ENCODE measurements at places on chromosomes 16 and 17.

DNA sequence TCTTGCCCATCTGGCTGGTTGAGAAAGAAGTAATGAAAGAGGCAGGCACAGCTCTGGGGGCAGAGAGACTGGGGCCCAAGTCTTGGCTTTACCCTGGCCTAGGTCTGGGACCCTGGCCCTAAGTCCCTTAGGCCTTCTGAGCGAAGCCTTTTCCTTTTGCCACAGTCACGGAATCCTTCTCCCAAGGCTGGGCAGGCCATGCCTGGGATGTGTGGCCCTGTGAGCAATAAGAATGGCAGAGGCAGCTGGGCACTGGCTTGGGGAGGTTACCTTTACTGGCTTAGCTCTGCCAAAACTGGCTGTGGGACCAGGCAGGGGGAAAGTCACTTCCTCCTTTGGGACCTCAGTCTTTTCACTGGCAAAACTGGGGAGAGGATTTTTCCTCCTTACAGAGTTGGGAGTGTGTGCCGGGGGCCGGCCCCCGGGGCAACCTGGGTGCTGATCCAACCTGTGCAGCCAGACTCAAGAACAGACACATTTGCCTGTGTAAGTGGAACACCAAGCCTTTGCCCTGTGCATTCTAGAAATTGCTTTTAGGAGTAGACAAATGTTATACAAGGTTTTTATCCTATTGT, 12.9 kb downstream of the FOXF1 start:
- DNase-seq: no peak

DNA sequence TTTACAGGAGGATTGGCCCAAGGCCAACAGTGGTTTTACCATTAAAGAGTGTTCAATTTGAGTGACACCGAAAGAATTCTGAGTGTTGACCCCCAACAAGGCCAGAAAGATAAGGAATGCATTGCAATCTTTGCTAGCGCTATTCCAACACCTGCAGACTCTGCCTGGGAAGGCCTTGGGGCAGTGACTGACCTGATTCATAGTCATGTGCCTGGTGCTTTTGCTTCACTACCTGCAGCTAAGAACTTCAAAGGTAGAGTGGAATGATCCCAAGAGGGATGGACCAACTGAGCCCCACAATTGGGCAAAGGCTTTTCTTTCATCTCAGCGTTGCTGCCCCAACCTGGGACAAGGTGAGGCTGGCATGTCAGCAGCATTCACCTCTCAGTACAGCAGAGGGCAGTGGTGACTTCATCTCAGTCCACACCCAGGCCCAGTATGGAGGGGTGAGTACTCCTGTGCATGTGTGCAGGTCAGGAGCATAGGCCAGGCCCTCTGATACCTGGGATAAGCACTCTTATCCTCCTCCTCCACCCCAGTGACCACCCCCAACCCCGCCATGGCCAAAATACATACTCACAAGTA, 149.6 kb upstream of the GNAO1 start:
- peak; percentile 78 for DNase-seq

- DNase-seq: peak; percentile 60
Observed at GRCh38 chr16:81073560-81074330, 3.3 kb downstream of the C16orf46 start.

DNA sequence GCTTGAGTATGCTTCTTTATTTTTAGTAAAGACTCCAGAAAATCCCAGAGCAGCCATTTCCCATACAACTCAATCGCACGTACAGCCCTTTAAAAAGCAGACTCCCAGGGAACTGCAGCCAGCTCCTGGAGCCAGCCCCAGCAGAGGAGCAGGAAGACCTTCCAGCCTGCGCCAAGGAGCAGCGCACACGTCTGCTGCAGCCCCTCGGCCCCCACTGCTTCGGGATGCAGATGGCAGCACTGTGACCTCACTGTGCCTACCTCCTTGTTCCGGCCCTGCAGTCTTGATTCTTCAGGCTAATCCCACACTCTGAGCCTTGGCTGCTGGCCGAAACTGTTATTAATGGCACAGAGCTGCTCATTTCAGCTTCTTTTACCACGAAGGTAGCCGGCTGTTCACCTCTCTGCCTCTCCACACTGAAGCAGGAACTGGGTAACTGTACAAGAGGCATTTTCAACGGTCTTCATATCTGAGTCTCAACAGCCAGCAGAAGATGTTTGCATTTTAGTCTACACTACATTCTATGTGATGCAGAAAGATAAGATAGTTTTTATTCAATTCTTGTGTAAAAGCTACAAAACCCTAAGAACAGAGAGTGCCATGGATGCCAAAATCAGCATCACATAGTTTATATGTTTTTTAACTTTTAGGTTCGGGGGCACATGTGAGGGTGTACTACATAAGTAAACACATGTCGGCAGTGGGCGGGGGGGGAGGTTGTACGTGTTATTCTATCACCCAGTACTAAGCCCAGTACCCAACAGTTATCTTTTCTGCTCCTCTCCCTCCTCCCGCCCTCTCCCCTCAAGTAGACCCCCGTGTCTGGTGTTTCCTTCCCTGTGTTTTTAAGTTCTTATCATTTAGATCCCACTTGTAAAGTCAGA, 130.9 kb downstream of the ANKRD11 start:
- DNase-seq: no peak

GRCh38 chr16:2016407-2016922, 3.1 kb upstream of the NPW start:
- DNase-seq: peak; percentile 30

- DNase-seq: peak; percentile 5
Observed at GRCh38 chr16:20747030-20747816, 5.6 kb upstream of the THUMPD1 start.

GRCh38 chr16:10242916-10243315, 60.7 kb upstream of the GRIN2A start:
- DNase-seq: no peak

- peak; percentile 68 for DNase-seq
Observed at GRCh38 chr16:73616166-73616753, 568.3 kb upstream of the ZFHX3 start.

GRCh38 chr16:3907586-3907985, 27.1 kb upstream of the CREBBP start:
- peak; percentile 13 for DNase-seq

DNA sequence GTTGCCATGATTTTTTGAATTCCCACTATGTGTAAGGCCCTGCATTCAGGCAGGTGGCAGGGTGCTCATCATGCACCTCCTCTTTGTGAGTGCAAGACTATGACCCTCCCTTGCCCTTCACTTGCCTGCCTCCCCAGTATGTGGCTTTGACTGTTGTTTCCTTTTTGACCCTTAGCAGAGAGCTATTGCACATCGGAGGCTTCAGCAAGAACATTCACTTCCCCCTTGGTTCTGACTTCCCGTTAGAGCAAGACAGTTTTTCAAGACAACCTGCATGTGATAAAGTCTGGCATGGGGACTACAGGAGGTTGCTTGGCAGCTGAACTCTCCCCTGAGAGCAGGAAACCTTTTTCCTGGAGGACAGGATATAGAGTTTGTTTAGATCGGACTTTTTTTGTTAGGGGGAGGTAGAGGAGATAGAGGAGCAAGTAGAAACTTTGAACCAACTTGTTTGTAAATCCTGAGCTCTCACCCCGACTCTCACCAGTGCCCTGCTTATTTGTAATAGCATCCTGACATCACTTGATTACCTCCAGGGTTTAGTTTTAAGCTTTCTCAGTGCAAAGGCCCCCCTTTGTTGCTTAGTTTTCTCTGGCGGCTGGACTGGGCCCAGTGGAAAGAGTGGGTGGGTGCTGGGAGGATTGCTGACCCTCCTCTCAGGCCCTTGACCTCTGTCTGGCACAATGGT, 34.3 kb downstream of the LIMD2 start:
- no peak for DNase-seq

GRCh38 chr16:30470632-30470995, 1.9 kb upstream of the ITGAL start:
- DNase-seq: no peak

All from mesendoderm (in vitro differentiated cells).